ENCODE measurements at places on chromosomes 7 and 10.

DNA sequence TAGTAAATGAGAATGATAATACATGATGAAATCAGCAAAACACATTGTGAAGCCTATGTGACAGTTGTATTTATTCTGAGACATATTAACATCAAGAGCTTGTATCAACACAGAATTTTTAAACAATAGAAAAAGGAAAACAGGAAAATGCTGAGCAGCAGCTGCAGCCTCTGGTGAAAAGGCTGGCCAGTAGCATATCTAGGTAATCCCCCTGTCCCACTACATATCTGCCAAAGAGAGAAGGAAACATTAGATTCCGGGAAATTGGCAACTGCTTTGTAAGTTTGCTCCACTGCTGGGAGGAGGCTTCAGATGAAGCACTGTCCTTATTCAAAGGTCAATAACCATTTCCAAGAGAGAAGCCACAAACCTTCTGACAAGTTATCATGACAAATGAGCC is 89.4 kb downstream of the RALA start:
- no peak for DNase-seq

DNA sequence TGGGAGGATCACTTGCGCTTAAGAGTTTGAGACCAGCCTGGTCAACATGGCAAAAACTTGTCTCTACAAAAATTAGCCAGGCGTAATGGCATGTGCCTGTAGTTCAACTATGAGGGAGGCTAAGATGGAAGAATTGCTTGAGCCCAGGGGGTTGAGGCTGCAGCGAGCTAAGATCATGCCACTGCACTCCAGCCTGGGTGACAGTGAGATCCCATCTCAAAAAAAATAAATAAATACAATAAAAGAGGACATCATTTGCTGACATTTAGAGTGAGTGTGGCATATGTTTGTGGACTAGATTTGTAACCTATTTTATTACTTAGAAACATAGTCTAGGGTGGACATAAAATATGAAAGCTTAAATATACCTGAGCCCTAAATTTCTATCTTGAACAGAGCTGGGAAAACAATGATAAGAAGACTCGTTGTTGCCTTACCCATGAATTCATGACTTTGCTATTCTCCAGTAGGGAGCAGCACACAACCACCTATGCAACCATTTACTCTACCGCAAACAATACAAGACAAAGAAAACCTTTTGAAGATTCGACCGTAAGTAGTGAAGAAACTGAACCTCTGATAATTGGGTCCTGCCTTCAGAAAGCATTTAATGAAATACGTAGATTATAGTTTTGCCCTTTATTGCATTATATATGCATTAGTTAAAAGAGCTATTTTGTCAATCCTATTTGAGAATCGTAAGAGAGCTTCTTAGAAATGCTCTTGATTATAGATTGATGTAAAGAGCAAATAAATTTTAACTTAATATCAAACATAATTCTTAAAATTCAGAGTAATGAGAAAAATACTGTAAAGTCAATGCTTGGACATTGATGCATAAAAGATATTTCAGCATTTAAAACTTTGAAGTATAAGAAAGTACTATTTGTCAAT is 83.5 kb downstream of the GNAT3 start:
- no peak for DNase-seq

GRCh38 chr7:52352013-52352981 is 683.1 kb upstream of the POM121L12 start:
- no peak for DNase-seq

GRCh38 chr10:93300288-93300917 is 181.7 kb downstream of the MYOF start:
- DNase-seq, result no peak

Measured in activated naive CD4-positive, alpha-beta T cell (primary cell).